ENCODE measurements at places on chromosomes 5 and 9.

GRCh38 chr5:123279136-123279535 is 144.1 kb downstream of the CEP120 start:
- DNase-seq = no peak

DNA sequence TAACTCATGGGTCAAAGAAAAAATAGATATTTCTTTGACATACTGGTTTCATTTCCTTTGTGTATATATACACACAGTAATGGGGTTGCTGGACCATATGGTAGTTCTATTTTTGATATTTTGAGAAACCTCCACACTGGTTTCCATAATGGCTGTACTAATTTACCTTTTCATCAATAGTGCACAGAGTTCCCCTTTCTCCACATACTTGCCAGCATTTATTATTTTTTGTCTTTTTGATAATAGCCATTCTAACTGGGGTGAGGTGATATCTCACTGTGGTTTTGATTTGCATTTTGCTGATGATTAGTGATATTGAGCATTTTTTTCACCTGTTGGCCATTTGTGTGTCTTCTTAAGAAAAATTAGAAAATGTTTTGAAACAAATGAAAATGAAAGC is 78.4 kb upstream of the CKMT2 start:
- DNase-seq = no peak

DNA sequence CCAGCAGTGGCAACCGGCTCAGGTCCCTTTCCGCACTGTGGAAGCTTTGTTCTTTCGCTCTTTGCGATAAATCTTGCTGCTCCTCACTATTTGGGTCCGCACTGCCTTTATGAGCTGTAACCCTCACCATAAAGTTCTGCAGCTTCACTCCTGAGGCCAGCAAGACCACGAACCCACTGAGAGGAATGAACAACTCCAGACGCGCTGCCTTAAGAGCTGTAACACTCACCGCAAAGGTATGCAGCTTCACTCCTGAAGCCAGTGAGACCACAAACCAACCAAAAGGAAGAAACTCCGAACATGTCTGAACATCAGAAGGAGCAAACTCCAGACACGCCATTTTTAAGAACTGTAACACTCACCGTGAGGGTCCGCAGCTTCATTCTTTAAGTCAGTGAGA is 103.5 kb downstream of the GLIS3 start:
- no peak for DNase-seq

DNA sequence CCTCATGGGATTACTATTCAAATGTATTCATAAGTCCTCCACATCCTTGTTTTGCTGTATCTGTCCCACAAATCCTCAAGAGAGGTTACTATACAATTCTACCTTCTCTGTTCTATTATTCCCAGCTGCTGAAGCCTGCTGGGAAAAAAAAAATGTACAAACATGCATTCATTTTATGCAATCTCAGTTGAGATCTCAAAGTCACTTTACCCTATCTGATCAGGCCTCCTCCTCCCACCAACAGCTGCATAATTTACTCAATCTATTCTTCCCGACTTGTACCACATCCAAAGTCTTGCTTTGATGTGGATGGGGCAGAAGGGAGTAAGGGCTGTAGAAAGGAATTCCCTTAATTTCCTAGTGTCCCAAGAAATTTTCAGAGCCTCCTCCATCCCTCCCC is 28.6 kb downstream of the PSIP1 start:
- no peak for DNase-seq

DNA sequence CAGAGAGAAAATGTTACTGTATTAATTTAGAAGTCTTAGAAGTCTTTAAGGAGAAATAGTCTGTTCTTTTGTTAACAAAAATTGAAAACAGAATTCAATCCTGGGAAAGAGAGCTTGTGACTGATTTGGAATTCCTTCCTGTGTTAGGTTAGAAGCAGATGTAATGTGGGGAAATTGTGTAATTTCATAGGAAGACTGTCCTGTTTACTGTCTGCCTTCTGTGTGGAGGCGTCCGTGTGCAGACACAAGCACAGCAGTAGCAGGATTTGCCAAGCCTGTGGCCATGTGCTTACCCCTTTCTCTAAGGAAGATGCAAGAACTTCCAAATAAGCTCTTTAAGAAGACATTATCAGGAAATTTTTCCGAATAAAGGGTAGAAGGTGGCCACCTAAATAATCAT is 36.7 kb upstream of the F2R start:
- peak; percentile 32 for DNase-seq

DNA sequence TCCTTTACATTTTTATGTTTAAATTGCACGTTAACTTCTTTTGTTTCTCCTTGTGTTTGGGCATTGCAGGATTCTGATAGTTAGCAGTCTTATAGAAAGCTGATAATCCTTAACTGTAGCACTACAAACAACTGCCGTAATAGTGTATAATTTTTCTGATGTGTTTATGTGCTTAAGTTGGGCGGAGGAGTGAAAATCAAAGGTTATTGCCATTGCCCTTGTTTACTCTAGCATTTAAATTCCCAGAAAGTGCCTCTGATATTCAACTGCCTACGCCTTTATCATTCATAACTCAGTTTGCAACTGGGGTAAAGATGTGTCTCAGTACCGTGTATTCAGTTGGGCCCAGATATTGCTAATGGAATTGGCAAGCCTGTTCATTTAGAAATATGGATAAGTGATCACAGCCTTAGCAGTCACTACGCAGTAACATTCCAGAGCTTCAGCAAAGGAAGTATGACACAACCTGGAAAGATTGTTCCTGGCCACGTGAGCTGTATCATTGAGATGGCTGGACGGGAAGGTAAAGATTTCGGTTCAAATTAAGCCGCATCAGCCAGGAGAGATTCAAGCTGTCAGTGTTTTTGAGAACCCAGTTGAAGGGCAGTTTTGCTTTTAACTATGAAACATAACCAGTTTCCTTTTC is 28.1 kb upstream of the LRRTM2 start:
- no peak for DNase-seq

- no peak for DNase-seq
These were observed 3.7 kb upstream of the EGR1 start for GRCh38 chr5:138461343-138462125.

DNA sequence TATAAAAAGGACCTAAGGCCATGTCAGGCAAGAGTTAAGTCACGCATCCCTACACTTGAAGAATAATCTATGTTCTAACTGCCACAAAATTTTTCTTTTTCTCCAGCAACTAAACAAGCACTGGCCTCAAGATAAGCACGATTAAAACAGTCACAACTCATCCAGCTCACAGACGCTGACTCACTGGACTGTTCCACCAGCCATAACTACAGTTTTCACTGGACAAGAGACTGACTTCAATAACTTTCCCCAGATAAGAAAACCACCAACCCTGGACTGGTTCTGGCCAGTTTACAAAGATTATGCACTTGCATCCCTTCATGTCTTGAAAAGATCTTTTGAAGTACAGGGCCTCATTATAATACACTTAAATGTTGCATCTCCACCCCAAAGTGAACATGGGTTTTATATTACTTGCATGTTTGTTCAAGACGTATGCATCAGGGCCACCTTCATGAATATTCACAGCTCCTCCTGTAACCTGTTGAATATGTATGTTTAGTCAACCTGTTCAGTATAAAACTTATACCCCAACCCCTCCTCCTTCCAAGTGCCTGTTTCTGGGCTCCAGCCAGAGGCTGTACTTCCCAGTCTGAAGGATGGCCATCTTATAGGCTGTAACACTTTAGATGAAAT is 129.3 kb upstream of the EPB41L4A start:
- DNase-seq = no peak

Data from heart left ventricle (tissue), 16 donors.